ENCODE measurements at places on chromosomes 6 and 20.

GRCh38 chr6:167237438-167238145, 53.5 kb upstream of the UNC93A start:
- DNase-seq, result no peak

- DNase-seq, result no peak
Measured at GRCh38 chr6:133128191-133128590, 113.0 kb upstream of the EYA4 start.

DNA sequence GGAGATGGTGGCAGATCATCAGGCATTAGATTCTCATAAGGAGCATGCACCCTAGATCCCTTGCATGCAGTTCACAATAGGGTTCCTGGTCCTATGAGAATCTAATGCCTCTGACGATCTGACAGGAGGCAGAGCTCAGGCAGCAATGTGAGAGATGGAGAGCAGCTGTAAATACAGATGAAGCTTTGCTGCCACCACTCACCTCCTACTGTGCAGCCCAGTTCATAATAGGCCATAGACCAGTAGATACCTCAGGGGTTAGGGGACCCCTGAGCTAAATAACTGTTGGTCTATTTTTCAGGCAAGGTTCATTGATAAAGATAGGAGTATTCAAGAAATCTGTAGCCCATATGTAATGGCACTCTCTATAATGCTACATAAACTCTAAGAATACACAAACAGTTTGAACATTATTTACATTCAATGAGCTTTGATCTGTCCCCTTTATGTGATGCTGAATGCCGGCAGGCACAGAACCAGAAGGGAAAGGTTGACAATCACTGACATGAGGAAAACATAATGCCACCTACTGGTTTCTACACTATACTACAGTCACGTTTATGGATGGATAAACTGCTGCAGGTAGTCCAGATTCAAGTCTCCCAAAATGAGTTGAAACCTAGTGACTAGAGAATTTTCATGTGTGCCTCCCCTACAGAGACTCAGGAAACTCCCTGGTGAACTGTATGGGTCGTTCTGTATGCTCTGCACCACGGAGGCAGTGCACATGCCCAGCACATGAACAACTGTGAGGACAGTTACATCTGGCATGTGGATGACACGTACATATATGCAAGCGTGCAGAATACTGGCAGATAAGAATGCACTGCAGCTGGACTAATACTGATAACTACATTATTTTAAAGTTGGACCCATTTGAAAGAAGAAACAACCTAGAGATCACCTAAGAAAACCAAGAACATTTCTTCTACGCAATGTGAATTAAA, 72.0 kb downstream of the DST start:
- DNase-seq, result no peak

GRCh38 chr20:33914919-33915318, 78.8 kb upstream of the RALY start:
- DNase-seq, result peak; percentile 2

DNA sequence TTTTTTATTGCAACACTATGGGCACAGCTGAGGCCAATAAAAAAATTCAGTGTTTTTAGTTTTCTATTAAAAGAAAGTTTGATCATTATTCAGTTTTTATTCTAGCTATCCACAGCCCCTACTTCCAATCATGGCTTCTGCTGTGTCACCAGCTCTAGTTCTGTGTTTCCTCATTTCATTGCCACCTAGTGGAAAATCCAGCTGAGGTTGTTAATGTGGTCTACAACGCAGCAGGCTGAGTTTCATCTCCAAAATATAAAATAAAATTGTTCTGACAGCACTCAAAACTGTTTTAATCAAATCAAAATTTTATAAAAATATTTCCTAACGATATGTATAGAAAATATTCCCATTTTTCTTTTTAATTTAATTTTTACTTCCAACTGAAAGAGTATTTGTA, 13.6 kb downstream of the COL9A1 start:
- no peak for DNase-seq

GRCh38 chr6:99575544-99576227, 7.2 kb upstream of the CCNC start:
- no peak for DNase-seq

- DNase-seq, result no peak
Measured at GRCh38 chr20:1388741-1389483, 3.9 kb downstream of the FKBP1A start.

DNA sequence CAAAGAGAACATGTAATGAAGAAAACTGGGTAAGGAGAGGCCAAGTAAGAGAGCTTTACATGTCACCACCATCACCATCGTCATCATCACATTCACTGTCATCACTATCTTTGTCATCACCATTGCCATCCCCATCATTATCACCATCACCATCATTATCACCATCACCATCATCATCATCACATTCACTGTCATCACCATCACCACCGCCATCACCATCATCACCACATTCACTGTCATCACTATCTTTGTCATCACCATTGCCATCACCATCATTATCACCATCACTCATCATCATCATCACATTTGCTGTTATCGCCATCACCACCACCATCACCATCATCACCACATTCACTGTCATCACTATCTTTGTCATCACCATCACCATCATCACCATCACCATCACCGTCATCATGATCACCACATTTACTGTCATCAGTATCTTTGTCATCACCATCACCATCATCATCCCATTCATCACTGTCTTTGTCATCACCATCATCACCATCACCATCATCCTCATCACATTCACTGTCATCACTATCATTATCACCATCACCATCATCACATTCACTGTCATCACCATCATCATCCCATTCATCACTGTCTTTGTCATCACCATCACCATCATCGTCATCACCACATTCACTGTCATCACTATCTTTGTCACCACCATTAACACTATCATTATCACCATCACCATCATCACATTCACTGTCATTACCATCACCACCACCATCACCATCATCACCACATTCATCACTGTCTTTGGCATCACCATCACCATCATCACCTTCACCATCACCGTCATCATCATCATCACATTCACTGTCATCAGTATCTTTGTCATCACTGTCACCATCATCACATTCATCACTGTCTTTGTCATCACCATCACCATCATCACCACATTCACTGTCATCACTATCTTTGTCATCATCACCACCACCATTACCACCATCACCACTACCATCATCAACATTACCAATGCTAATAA, 172.3 kb downstream of the ERMARD start:
- no peak for DNase-seq

DNA sequence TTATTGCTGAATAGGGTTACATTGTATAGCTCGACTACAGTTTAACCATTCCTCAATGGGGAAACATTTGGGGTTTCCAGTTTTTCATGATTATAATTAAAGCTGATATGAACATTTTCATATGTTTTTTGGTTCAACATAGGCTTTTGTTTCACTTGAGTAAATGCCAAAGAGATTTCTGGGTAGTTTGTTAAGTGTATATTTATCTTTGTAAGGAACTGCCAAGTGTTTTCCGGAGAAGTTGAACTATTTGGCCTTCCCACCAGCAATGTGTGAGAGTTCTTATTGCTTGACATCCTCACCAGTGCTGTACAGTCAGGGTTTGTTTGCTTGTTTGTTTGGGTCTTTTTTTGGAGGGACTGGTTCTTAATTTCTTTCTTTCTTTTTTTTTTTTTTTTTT, 83.7 kb upstream of the RALY start:
- DNase-seq, result no peak

DNA sequence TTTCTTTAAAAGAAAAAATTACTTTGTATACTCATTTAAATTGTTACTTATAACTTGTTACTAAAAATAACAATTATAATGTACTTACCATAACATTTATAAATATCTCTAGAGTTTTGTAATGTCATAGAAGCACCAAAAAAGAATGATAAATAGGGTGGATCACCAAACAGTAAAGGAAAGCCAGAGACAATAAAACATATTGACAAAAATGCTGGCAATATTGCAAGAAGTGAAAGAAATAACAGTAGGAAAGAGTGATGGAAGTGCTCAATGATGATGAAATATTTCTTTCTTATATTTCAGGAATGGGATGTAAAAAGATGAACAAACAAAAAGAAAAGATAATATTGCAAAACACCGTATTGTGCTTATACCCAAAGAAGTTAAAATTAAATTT, 301.7 kb downstream of the CENPW start:
- DNase-seq, result no peak

DNA sequence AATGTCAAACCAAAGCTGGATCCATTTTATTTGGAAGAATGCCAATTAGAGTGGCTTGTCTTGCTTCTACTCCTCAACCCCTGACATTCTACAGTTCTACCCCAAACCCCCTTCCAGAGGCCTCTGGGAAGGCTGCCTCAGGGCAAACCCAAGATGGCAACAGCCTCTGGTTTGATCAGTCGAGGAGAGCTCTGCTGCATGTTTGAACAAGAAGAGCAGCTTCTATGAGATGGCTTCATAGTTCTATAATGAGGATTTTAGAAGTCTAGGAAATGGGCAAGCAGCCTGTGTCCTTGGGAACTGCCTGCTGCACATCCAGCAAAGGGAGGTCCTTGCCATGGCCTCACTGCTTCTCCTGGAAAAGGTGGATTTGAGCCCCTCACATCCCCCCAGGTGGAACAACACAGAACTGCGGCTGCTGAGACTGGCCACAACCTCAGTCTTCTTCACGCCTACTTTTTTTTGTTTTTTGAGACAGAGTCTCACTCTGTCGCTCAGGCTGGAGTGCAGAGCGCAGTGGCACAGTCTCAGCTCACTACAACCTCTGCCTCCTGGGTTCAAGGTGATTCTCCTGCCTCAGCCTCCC, 37.9 kb downstream of the ZC3H12D start:
- DNase-seq, result no peak

GRCh38 chr6:41186031-41186562, 14.9 kb downstream of the TREML2 start:
- DNase-seq, result no peak

GRCh38 chr6:129186988-129187387, 304.1 kb downstream of the LAMA2 start:
- no peak for DNase-seq

GRCh38 chr6:167130712-167131684, 8.1 kb downstream of the CCR6 start:
- DNase-seq, result no peak

- peak; percentile 10 for DNase-seq
Measured at GRCh38 chr6:8131265-8131897, 29.0 kb upstream of the EEF1E1 start.

DNA sequence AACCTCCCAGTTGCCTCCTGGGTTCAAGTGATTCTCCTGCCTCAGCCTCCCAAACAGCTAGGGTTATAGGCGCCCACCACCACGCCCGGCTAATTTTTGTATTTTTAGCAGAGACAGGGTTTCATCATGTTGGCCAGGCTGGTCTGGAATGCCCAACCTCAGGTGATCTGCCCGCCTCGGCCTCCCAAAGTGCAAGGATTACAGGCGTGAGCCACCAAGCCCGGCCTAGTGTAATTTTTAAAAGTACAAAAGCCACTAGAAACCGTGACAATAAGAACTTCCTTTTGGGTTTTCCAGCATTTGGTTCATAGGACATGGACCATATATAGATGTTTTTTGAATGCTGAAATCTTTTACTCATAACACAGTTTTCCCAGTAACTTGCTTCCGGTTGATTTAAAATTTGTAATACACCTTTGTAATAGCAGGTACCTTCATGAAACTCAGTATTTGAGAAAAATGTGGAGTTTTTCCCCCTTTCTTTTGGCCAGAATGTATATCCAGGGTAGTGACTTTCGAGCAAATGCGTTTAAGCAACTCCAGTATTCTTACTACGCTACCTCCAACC, 467 bp downstream of the PXT1 start:
- DNase-seq, result no peak

DNA sequence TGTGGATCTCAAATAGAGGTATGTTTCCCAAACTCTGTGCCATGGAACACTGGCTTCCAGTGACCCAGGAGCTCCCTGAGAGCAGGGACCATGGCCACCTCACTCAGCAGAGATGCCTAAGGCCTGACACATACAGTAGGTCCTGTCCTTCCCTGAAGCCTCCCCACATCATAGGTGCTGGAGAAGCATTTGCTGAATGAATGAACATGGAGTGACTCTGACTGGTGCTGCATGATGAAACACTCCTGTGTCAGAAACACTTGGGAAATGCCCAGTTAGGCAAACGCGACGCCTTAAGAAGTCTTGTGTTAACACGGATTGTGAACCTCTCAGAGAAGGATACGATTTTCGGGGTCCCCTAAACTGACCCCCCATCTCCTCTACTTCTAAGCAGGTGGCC, 14.3 kb downstream of the SLA2 start:
- no peak for DNase-seq

GRCh38 chr6:22921828-22922227, 352.5 kb downstream of the HDGFL1 start:
- DNase-seq, result no peak

GRCh38 chr6:15484140-15484539, 178.7 kb downstream of the DTNBP1 start:
- no peak for DNase-seq

GRCh38 chr6:5749651-5750215, 257.0 kb downstream of the NRN1 start:
- no peak for DNase-seq

All from activated naive CD4-positive, alpha-beta T cell treated with Interleukin-2 at 50 U/mL for 16 hours (primary cell).